ENCODE measurements at places on chromosomes 3 and 15.

DNA sequence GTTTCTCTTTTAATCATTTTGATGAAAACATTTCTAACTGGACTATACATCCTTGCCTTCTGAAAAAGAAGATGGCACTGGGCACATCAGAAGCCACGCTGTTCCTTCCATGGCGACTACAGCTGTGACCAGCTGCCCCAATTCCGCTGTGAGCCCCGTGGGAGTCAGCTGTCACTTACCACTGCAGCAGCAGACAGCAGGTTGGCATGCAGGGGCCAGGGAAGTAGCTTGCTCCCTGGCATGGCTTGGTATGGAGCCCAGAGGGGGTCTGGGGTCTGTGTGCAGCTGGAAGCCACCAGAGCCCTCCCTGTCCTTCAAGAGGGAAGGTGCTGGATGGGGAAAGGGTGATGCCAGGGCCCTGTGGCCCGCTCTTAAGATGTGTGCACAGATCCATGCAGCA is 4.5 kb upstream of the ZXDC start:
- DNase-seq: no peak

DNA sequence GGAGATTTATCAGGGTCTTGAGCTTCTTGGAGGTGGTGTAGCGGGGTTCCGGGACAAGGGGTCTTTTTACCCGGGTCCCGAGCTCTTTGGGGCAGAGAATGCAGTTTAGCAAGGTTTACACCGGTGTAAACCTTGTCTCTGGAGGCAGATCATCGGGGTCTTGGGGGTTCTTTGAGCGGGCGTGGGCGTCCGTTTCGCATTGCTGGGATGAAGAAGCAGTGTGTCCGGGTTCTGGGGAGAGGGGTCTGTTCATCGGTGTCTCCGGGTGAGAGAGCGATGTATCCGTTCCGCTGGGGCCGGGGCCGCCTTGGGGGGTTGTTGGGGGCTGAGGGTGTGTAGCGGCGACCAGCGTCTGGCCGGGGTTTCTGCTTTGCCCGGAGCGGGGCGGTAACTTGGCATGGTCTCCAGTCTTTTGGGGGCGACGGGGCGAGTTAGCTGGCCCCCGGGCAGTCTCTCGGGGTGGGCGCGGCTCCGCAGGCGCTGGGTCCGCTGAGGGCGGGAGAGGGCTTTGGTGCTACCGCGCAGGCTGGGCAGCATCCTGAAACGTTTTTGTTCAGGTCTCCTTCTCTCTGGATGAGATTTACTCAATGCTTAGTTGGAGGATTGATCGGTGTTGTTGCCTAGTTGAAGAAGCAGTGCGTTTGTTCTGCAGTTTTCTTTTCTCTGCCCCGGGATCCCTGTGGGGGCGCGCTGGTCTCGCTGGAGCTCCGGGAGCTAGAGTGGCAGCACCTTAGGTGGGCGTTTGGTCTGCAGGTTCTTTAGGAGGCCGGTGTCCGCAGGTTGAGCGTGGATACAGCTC is 843 bp downstream of the GLCE start:
- DNase-seq: no peak

DNA sequence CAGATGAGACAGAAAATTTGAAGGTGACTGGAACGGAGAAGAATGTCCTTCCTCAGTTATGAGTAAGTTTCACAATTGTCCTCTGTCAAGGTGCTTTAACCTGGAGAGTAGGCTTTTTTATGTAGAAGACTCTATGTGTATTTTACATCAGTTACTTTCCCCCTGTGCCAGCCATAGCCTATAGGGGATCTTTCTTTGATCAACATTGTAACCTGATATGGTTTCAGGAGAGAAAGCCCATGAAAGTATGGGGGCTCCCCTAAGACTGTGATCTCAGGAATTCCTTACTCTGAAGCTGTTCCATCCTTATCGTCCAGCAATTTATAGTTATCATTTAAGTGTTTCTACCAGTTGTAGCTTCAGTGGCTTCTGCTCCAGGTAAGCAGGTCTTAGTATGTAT is 1076.3 kb upstream of the EPHA6 start:
- DNase-seq: no peak

DNA sequence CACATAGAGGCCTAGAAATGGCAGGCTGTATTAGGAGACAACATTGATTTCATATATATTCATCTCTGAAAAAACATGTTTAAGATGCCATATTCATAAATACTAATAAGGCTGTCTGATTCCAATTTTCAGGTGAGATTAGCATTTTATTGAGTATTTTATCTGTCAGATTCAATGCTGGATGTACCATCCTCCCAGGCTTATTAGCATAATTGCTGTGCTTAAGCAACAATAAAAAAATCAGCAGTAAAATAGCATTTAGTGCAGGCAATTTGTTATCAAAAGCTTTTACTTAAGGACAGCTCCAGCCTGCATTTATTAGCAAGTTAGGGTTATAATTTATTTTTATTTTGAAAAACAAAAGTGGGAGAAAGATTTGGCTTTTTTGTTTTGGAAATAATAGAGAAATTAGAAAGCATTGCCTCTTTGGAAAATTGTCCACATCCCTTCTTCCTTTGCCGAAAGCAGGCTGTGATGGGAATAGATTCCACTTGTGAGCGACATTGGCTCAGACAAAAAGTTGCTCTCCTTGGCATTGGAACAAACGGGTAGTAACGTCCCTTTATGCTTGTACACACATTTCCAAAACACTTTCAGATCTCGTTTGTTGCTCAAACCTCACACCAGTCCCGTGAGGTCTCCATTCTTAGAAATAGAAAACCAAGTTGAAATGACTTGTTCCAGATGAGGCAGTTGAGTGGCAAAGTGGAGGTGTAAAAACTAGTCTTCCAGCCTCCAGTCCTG is 134.0 kb downstream of the LPP start:
- DNase-seq: no peak

- no peak for DNase-seq
Measured at GRCh38 chr3:146974001-146974400, 368.9 kb upstream of the PLSCR5 start.

DNA sequence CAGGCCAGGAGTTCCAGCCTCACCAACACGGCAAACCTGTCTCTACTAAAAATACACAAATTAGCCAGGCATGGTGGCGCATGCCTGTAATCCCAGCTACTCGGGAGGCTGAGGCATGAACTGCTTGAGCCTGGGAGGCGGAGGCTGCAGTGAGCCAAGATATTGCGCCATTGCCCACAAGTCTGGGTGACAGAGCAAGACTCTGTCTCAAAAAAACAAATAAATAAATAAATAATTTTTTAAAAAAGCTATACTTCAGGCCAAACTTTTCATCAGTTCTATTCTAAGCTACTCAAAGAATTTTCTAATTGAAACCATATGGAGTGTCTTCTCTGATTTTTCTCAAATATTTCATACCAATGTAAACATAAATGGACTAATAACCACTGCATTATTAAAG is 43.5 kb downstream of the PHC3 start:
- DNase-seq: no peak

DNA sequence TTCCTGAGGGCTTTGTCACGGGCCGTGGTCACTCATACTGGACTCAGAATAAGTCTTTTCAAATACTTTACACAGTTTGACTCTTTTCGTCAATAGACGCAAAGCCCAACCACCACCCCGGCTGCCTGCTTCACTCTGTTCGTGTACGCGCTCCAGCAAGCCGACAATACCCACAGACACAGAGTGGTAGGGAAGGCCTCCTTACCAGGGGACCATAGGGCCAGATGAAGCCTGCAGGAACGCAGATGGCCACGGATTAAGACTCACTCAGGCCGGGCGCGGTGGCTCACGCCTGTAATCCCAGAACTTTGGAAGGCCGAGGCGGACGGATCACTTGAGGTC is 29.7 kb downstream of the EFCAB12 start:
- no peak for DNase-seq

DNA sequence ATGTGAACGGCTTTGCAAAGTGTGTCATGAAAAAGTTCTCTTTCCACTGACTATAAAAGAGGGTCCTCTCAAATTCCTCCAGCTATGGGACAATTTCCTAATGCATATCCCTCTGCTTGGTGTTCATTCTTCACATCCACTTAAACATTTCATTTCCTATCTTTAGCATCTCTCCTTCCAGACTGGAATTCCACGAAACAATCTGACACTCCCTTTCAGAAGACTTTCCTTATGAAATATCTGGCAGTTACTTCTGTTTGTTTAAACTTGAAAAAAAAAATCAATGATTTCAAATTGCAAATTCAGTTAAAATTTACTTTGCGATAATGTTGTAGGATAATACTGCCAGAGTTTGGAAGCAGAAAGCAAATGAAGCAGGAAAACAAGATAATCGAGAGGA is 105.8 kb upstream of the SELENOK start:
- DNase-seq: no peak

DNA sequence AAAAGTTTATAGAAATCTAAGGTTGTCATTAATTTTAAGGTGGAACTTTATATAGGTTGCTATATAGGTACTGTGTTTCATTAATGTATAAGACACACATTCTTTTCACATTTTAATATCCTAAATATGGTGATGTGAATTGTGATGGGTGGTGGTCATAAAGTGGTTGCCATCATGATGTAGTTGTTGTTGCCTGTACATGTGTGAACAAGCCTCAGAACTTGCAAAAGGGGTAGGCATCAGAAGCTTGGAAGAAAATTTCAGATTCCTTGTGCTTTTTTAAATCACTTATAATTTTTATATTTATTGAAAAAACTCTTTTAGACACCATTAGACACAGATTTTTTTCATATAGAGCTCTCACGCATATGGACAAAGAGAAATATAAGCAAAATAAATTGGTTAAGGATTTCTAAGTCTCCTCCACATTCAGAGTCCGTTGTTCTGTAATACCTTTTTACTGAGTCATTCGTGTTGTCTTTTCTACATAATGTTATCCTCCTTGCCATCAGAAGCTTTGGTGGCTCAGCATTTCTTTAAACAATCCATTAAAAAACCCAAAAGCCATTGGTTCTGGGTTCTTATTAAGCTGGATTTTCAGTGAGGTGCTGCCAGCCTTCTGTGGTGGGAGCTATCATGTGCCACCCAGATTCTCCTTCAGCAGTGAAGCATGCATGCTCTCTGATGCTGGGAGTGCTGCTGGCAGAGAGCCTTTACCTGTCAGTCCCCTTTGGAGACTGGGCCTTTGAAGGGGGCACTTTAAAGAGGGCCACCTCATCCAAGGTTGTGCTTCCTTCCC is 140.4 kb upstream of the GALNT15 start:
- DNase-seq: no peak

DNA sequence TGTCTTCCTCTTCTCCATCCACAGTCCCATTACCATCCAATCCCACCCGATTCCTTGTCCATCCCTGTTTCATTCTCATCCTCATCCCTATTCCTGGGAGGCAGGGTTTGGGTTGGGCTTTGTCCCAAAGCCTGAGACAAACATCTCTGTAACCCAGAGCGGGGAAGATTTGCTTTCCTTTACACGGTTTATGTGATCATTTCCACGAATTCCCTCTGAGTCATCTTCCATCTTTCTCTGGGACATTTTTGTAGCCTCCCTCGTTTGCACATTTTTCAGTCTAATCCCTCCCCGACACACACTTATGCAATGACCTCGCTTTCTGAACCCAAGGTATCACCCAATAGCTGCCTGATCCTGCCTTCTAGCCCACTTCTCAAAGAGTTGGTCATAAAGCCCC is 22.8 kb downstream of the DUOX2 start:
- no peak for DNase-seq

GRCh38 chr3:101464235-101464634 is 48.8 kb downstream of the SENP7 start:
- no peak for DNase-seq

DNA sequence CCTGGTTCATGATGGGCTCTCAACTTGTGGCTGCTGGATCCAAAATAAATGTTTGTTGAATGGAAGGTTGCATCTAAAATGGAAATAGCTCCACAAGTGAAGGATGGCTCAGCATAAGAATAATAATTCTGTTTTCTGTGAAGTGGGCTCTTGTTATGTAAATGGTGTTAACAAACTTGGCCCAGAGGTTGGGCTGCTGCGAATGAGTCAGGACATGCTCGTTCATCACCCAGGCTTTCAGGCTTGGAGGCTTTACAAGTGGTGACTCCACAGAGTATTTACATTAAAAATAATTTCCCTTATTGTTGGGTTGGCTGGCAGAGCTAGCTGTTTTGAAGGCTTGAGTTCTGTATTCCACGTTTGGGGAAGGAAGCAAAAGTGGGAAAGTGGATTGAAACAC is 60.5 kb downstream of the ITGB5 start:
- no peak for DNase-seq

GRCh38 chr3:120689395-120689794 is 7.4 kb upstream of the HGD start:
- DNase-seq: no peak

DNA sequence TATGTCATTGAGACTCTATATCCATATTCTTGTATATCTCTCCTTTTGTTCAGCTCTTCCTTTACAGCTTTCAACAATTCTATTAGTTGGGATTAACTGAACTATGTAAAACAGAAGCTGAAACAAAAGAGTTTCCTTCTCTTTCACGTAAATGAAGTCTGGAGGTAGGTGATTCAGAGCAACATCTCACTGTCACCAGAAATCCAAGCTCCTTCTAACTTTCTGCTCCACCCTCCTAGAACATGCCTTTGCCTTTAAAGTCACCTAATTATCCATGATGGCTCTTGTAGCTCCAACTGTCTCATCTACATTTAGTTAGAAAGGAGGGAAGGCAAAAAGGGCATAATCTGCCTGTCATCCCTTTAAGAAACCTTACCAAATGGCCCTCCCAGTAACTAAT is 458.2 kb upstream of the MDFIC2 start:
- no peak for DNase-seq

GRCh38 chr3:155363690-155364070 is 70.2 kb upstream of the STRIT1 start:
- DNase-seq: no peak

DNA sequence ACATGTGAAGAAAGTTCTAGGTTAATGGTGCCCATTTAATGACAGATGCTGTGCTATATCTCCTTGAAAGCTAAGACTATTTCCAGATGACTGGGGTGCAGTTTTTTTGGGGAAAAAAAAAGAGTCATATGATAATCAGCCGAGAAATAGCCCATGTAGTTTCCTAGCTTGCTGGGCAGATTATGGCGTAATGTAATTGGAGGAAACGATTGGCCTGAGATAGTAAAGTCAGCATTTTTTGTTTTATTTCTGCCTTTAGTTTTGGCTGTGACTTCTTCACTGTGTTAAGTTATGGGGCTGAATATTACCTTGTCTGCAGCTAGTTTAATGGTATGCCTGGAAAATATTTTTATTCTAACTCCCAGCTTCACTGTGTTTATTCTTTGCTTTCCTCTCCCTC is 24.0 kb downstream of the PDHB start:
- no peak for DNase-seq

All from NCI-H187 treated with DMSO at 0.1 percent for 48 hours (cell line).